ENCODE measurements at places on chromosomes 12 and 14.

GRCh38 chr12:82746668-82747067 is 60.0 kb downstream of the TMTC2 start:
- DNase-seq: no peak

- no peak for DNase-seq
Observed at GRCh38 chr12:63480186-63480585, 188.1 kb downstream of the DPY19L2 start.

GRCh38 chr12:54053003-54053750 is 458 bp upstream of the HOXC4 start:
- no peak for DNase-seq

DNA sequence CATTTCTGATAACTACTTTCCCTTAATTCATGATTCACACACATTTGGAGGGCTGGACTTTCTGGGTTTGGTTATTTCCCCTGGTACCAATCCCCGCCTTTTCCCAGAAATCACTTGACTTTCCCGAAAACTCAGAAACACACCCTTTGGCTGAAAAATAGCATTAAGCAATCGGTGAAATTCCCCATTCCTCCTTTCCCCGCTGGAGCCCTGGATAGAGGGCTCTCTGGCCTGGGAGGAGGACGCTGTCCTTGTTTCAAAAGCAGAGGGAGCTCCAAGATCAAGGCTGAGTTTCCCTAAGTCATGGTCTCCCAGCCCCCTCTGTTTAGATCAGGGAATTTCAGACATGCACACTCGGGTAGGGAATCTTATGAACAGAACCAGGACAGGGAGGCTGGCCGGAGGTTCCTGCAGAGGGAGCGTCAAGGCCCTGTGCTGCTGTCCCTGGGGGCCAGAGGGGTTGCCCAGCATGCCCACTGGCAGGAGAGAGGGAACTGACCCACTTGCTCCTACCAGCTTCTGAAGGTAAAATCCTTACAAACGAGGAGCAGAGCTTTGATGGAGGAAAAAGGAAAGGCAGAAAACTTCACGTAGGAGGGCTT is at the start of gene C1S:
Gene C1S, plus strand, starts transcription at position 366 of the 602 bp plus-strand sequence. CDS start 1,195 bp downstream, outside the sequence.
- peak; percentile 94 for DNase-seq

- no peak for DNase-seq
Observed at GRCh38 chr12:25194214-25194613, 746 bp downstream of the DNAI7 start.

DNA sequence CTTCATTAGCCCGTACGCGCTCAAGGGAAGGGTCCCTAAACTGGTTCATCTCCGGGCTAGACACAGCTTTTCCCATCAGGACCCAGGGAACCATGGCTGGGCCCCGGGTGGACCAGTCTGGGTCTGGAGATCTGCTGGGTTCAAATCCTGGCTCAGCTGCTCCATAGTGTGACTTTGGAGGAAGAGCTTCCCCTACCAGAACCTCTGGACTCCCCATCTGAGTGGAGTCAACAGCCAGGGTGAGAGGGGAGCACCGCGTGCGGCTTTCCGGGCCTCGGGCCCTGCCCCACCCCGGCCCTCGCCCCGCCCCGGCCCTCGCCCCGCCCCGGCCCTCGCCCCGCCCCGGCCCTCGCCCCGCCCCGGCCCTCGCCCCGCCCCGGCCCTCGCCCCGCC is 41.2 kb downstream of the BEGAIN start:
- DNase-seq: no peak

- no peak for DNase-seq
Observed at GRCh38 chr12:100579844-100580243, 6.4 kb downstream of the GAS2L3 start.

DNA sequence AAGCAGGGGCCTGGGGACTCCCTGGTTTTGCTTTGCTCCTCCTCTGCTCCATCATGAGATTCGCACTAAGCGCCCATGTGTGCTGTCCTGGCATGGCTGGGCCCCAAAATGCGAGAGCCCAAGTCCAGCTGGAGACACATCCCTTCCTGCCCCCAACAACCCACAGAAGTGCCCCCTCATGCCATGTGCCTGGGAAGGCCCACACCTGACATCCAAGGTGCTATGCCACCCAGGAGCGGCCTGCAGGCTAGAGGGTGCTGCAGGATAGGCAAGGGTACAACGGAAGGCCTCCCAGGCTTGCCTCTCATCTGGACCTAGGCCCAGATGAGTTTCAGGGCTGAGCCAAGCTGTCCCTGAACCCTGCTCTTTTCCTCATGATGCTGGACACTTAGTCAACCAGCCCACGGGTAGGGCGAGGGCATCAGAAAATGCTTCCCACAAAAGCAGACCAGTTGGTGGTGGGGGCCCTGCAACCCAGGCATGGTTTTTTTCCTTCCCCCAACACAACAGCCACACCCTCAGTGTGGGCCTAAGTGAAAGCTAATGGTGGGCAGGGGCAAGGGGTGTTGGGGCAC is 13.2 kb upstream of the KRT80 start:
- DNase-seq: no peak

DNA sequence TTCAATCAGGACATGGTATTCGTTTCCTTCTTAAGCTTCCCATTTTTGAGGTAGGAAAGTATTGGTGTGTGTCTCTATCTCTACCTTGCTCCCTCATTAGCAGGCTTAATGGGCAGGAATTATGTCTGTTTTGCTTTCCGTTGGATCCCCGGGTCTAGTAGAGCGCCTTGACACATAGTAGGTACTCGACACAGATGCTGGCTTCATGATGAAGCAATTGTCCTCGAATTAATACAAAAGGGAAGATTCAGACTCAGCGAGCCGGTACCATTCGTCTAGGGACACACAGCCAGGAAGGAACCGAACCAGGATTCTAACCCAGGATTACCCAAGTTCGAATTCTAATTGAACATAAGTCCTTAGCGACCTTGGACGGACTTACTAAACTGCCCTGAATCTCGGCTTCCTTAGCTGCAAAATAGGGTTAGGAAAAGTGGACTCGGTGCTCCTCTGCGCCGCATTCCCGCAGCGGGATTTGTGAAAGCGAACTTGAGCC is 496 bp upstream of the ISCU start:
- no peak for DNase-seq

DNA sequence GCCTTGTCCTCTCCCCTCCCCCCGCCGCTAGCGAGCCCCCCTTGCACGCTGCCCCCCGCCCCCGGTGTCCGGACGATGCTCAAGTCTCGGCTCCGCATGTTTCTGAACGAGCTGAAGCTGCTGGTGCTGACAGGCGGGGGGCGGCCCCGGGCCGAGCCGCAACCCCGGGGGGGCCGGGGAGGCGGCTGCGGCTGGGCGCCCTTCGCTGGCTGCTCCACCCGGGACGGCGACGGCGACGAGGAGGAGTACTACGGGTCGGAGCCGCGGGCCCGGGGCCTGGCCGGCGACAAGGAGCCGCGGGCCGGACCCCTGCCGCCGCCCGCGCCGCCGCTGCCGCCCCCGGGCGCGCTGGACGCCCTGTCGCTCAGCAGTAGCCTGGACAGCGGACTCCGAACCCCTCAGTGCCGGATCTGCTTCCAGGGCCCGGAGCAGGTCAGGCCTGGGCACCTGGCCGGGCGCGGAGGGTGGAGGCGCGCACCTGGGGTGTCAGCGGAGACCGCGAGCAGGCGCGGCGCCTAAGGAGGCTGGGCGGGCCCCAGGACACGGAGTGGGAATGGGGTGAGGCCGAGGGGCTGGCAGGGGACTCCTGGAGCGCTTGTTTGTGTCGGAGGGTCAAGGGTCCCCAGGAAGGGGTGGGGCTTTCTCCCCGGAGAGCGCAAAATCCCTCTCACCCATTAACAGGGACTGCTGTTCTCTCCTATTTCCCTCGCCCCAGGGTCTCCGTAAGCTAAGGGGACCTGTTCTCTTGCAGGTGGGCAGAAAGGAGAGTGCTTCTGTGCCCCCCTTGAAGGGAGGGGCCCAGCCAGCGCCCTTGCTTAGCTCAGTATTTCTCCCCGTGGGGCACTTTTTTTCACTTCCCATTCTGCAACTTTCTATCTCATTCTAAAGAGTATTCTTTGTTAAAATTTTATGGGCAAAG is 810 bp downstream of the MARCHF9 start:
- DNase-seq: no peak

DNA sequence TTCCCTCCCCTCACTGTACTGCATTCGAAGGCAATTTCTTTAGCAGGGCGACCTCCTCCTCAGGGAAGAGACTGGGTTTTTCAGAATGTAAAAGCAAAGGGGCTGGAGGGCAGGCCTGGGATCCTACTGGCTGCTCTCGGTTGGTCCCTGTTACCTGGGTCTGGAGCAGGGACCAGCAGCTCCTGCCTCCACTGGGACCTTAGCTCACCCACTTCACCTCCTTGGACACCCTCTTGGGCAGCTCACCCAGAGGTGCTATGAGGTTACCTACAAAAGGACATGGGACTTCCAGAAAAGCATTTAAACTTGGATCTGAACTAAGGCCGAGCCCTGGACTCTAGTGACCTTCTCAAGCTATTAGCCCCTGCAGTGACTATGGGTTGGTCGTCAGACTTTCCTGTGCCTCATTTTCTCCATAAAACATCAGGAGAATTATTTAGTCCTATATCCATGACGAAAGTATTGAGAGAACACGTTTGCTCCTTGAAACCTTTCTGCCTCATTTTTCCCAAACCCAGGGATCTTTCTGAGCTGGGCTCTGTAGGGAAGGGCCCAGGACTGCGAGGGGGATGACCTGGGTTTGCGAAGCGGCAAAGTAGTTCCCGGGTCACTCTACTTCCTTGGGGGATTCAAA is 65.0 kb downstream of the FBXL14 start:
- no peak for DNase-seq

DNA sequence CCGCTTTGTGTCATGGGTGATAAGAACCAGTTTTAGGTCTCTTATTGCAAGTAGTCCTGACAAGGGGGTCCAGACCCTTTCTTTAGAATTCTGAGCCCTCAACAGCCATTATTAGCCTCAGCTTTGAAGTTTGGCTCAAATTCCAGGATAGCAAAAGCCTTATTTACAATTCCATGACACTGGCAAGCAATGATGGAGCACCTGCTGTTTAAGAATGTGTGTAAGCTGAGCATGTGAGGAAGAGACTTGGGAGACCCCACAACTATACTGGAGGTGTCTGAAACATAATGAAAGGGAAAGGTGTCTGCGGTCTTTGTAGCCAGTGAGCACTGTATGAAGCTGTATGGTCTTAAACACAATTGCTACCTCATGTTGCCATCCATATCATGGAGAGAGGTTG is 119.8 kb downstream of the TBX5 start:
- DNase-seq: no peak

DNA sequence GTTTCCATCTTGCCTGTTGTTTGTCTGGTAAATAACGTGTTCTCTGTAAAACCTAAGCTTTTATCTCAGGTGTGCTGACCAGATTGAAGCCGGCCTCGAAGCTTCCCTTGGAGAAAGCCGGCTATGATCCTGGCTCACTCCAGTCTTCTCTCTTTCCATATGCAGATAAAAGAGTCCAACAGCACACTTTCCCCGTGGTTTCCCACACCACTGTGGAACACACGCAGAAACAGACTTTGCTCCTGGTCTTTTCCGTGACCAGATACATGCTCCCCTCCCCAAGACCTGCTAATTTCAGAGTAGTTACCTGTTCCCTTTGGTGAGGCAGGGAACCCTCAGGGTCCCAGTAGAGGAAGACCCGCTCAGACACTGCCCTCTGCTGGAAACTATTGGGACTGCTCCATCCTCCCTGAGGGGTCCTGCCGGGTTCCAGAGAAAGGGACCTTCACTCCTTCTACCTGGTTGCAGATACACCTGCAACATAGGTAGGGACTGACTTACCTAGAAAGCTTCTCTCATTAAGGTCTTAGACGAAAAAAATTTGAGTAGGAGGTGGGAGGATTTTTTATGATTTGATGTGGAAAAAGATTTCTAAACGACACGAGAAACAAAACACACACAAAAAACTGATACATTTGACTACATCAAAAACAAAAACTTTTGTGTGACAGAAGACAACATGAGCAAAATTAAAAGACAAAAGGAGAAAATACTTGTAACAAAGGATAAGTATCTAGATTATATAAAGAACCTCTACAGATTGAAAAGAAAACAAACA is 415.4 kb upstream of the CCDC196 start:
- DNase-seq: no peak

DNA sequence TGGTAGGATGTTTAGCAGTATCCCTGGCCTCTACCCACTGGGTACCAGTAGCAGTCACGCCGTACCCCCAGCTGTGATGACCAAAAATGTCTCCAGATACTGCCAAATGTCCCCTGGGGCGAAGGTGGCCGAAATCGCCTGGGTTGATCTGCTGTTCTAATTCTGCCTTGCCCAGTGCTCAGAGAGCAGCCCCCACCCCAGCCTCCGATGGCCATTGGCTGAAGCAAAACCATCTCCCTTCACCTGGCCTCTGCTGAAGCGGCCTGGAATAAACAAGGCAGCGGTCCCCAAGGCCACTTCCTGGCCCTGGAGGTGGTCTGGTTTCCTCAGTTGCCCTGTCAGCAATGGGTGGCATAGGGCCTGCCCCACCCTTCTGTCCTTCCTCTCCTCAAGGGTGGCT is 298.4 kb downstream of the CACNA1C start:
- DNase-seq: no peak

GRCh38 chr12:76142305-76142704 is 57.8 kb upstream of the NAP1L1 start:
- DNase-seq: no peak

- DNase-seq: no peak
Observed at GRCh38 chr12:43102546-43103264, 449.3 kb downstream of the ADAMTS20 start.

- no peak for DNase-seq
Observed at GRCh38 chr12:84986586-84986985, 49.5 kb downstream of the TSPAN19 start.

- no peak for DNase-seq
Observed at GRCh38 chr14:106826833-106827369, 1300.5 kb downstream of the TMEM121 start.

DNA sequence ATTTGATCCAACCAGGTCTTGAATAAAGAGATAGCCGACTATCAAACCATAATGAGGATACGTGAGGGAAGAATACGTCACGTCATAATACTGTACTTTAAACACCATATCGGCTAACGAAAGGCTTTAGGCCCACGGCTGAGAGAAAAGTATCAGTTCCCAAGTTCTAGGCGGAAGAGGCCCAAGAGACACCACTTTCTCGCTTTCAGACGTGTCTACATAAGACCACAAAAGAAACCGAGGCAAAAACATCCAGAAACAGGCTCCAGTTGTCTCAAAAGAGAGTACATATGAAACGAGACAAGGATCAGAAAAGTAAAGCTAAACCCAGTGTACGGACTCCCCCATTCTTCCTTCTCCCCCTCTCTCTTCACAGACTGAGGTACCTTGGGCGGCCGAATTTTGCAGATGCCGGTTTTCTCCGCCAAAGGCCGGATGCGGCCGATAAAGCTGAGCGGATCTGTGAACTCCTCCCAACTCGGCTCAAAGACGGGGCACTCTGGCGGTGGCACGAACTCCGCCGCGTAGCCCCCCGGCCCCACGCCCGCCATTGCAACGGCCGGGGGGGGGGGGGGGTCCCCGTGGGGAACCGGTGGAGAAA is 479 bp downstream of the KDM5A start:
- DNase-seq: no peak

DNA sequence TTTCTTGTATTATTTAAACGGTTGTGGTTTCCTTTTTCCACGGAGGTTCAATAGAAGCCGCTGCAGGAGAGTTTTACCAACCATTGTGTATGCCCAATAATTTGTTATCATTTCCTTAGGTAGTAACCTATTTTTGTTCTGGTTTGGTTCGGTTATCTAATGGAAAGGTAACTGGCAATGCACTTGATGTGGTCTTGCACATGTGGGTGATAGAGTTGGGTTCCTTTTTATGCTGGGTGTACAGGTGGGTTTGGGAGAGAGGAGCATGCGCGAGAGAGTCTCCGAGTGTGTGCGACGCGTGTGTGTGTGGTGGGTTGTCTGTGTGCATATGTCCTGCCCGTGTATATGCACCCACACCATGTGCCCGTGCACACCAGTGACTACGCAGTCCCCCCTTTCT is 102.7 kb upstream of the FKBP4 start:
- no peak for DNase-seq
